ENCODE measurements at places on chromosomes 7 and 10.

DNA sequence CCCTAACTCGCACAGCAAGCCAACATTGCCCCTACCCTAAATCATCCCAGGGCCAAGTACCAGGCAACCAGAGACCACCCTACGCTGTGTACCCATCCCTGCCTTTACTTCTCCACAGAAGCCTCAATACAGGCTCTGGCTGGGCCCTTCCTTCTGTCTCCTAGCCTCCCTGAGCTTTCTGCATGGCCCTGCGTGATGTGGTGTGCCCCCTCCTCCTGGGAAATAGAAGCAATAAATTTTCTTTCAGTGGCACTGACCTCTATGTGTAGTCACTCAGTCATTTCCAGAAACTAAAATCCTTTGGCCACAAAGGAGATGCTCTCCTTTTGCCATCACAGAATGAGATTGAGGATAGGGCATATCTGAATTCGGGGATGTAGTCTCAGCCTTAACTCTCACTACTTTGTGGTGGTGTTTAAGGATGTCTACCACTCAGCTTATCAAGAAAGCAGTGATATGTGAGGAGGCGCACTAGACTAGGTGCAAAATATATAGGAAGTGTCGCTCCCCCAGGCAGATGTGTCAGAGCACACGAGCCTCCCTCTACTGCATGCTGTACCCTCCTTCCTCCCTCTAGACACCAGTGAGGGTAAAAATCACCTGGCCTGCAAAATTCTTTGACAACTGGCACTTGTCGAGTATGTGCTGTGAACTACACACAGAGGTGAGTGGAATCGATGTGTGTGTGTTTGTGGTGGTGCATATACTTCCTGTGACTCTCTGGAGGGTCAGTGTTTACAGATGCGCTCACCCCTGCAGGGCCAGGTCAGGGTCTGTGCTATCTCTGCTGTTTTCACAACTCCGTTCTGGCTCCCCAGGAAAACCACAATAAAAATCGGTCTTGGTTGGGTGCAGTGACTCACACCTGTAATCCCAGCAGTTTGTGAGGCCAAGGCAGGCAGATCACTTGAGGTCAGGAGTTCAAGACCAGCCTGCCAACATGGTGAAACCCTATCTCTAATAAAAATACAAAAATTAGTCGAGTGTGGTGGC, 825.9 kb upstream of the IGFBP3 start:
- DNase-seq, result no peak

DNA sequence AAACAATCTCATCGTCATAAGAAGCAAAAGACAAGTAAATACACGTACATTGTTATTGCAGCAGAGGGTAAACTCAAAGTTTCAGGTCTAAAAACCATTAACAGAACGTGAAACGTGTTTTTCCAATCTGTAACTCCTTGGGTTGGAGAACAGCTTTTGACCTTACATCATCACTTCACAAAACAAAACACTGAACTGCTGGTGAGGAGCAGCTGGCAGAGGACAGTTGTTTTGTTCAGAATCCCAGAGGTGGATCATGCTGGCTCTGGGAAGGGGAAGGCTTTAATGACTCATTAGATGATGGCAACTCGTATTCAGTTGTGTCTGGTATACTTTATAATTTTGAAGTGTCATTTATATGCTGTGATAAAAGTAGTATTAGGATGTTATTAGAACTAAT, 923.0 kb upstream of the CELF2 start:
- DNase-seq, result no peak

DNA sequence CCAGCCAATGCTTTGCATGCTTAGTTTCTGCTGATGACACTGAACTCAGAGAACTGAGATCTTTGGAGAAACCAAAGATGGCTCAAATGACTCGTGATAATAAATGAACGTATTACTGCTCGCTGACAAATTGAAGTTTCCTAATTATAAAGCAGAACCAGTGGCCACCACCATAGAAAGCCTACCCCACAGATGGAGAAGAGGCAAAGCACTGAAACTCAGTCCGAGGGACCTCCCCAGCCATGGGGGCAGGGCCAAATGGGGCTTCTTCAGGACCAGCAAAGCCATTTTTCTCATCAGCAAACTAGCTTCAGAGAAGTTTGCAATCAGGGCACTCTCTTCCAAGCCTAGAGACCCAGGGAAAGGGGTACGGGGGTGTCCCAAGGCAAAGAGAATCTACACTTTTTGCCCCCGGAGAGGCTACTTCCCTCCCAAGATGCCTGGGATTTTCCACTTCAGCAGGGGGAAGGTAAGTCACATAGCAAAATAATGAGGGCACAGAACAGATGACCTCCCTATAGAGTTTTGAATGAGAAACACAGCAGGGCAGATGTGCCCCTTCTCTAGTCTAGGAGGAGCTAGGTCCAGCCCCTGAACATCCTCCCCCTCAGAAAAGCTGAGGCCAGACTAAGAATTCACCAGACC, 4.3 kb upstream of the IL6 start:
- no peak for DNase-seq

- no peak for DNase-seq
These were observed 26.7 kb upstream of the CAMK1D start for GRCh38 chr10:12322583-12323131.

DNA sequence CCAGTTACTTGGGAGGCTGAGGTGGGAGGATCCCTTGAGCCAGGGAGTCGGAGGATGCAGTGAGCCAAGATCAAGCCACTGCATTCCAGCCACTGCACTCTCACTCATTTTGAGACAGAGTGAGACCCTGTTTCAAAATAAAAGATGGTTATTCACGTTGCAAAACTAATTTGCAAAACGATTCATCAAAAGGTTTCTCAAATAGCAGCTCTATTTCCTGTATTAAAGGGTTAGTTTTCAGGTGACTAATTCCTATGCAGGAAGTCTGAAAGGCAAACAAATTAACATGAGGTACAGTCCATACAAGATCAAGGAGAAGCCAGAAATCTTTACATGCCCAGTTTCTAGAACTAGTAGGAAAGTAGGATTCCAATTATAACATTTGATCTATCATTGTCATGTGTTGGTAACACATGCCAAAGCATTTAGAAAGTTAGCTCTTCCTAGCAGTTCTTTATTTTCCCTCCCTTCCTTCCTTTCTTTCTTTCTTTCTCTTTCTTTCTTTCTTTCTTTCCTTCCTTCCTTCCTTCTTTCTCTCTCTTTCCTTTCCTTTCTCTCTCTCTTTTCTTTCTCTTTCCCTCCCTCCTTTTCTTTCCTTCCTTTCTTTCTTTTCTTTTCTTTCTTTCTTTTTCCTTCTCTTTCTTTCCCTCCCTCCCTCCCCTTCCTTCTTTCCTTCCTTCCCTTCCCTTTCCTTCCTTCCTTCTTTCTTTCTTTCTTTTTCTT, 49.3 kb downstream of the DENND2A start:
- no peak for DNase-seq

All from stimulated activated CD8-positive, alpha-beta memory T cell treated with anti-CD3 and anti-CD28 coated beads, Interleukin-2, amount 100 ng/mL, for 1 hour (primary cell).